ENCODE measurements at places on chromosomes 16 and 17. TPM values are rescaled to one million over a fixed set of nuclear protein-coding genes. Genes with fewer than 3 reads are reported as not detected.

The MFSD11 gene
- total RNA-seq = 21.8 TPM

The CCDC47 gene
- 59.2 TPM for total RNA-seq

The CMTM1 gene
- total RNA-seq = 15.3 TPM

The ACSM2B gene
- total RNA-seq = not detected

The ABCC3 gene
- total RNA-seq = not detected

The MT1G gene
- 10.2 TPM for total RNA-seq

The WDR81 gene
- total RNA-seq = 50.7 TPM

The C16orf78 gene
- not detected for total RNA-seq

The TVP23B gene
- total RNA-seq = 17.5 TPM

- H3K27me3 ChIP-seq = peaks cover 8% of the 10 kb centered on the region
- no peak overlapping the region for H3K27ac ChIP-seq
- DNase-seq = no peak
- no peak overlapping the region for H3K4me3 ChIP-seq
These were observed 3.4 kb downstream of the ANKRD40CL start for GRCh38 chr17:50763716-50764475.

DNA sequence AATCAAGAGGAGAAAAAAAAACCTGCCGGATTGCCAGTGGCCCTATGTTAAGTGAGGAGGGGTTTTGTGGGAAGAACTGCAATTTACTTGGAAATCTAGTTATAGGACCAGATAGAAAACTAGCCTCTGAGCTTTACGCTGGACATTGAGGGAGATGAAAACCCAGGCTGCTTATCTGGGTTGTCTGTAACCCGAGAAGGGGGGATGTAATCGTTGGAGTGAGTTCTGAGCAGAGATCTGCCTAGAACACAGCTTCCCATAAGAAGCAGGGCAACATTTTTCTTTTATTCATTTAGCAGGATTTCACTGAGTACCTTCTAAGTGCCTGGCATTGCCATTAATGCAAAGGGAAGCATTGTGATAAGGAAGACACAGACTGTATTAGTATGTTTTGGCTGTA, 70.6 kb downstream of the KATNIP start:
- H3K27me3 ChIP-seq = no peaks in the 10 kb centered on the region
- peaks cover 4% of the 10 kb centered on the region for H3K36me3 ChIP-seq
- no peak for DNase-seq
- H3K27ac ChIP-seq = no peak overlapping the region

GRCh38 chr17:74601944-74602572, 10.0 kb upstream of the CD300LD start:
- peak; percentile 51 for DNase-seq
- peaks cover 16% of the 10 kb centered on the region for H3K27me3 ChIP-seq
- no peaks in the 10 kb centered on the region for H3K36me3 ChIP-seq

GRCh38 chr16:7452090-7452489, 119.4 kb downstream of the RBFOX1 start:
- no peaks in the 10 kb centered on the region for H3K36me3 ChIP-seq
- no peaks in the 10 kb centered on the region for H3K27me3 ChIP-seq
- no peak overlapping the region for H3K4me3 ChIP-seq
- no peak overlapping the region for H3K27ac ChIP-seq

DNA sequence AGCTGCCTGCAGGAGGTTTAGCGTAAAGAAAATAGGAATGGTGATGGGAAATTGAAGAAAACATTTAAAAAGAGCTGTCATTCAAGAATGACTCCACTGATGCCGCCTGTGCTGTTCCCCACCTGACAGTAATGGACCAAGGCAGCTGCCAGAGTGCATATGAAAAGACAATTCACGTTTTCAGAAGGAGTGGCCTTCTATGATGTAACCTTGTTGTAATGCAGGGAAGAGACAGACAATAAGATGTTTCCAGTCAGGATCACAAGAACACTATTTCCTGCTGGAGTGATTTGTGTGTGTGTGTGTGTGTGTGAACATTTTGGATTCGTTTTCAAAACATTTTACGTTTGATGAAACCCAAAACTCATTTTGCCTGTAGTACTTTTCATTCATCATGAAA, 203.7 kb downstream of the LGALS9B start:
- no peaks in the 10 kb centered on the region for H3K27me3 ChIP-seq
- no peak overlapping the region for H3K4me3 ChIP-seq
- peaks cover 55% of the 10 kb centered on the region for H3K4me1 ChIP-seq
- H3K27ac ChIP-seq = no peak overlapping the region
- DNase-seq = no peak
- H3K36me3 ChIP-seq = peaks cover 6% of the 10 kb centered on the region

DNA sequence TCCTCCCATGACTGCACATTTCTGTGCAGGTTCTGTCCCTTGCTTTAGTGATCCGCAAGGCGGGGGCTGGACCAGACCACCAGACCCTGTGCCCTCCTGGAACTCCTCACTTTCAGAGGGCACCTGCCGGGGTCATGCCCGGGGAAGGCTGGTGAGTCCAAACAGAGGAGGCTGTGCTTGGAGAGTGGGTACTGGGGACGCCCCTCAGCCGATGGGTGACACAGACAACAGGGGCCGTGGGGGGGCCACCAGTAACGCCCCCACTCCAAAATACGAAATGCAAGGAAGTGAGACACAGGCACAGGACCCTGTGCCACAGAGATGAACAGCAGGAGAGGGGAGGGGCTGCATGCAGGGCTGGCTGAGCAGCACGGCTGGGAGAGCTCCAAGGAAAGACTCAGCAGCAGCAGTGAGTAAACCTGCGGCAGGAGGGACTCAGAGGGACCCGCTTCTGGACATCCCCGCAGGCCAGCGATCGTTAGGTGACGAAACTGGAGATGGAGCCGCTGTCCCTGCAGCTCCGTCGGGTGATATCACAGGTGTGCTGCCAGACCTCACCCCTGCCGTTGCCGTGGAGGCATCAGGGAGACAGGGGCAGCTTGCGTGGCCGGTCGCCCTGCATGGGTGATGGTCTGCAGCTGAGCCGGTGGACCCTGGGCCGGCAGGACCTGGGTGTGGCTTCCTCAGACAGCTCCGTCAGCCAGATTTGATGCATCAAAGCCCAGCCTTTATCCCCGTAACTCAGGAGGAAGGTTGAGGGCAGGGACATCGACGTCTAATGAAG, 71.2 kb upstream of the GNG13 start:
- no peaks in the 10 kb centered on the region for H3K4me1 ChIP-seq
- DNase-seq = no peak
- H3K4me3 ChIP-seq = no peak overlapping the region
- no peaks in the 10 kb centered on the region for H3K27me3 ChIP-seq

GRCh38 chr16:27461483-27462171, 59.7 kb downstream of the IL21R start:
- peaks cover 47% of the 10 kb centered on the region for H3K4me1 ChIP-seq
- H3K36me3 ChIP-seq = peaks cover 37% of the 10 kb centered on the region
- no peak overlapping the region for H3K4me3 ChIP-seq
- H3K27me3 ChIP-seq = no peaks in the 10 kb centered on the region
- H3K27ac ChIP-seq = peak overlapping the region; percentile 64

- no peak for DNase-seq
- H3K4me1 ChIP-seq = no peaks in the 10 kb centered on the region
- H3K27ac ChIP-seq = no peak overlapping the region
- no peak overlapping the region for H3K4me3 ChIP-seq
- H3K27me3 ChIP-seq = no peaks in the 10 kb centered on the region
These were observed 4.3 kb upstream of the CPSF4L start for GRCh38 chr17:73265646-73266640.

- no peak overlapping the region for H3K27ac ChIP-seq
- peaks cover 2% of the 10 kb centered on the region for H3K27me3 ChIP-seq
- peaks cover 47% of the 10 kb centered on the region for H3K4me1 ChIP-seq
- no peaks in the 10 kb centered on the region for H3K36me3 ChIP-seq
- no peak for DNase-seq
These were observed 21.0 kb downstream of the PHB1 start for GRCh38 chr17:49393491-49394255.

- no peak for DNase-seq
- H3K4me1 ChIP-seq = peaks cover 2% of the 10 kb centered on the region
- no peaks in the 10 kb centered on the region for H3K27me3 ChIP-seq
- peaks cover 59% of the 10 kb centered on the region for H3K36me3 ChIP-seq
These were observed 8.4 kb upstream of the GHDC start for GRCh38 chr17:42202696-42203095.

DNA sequence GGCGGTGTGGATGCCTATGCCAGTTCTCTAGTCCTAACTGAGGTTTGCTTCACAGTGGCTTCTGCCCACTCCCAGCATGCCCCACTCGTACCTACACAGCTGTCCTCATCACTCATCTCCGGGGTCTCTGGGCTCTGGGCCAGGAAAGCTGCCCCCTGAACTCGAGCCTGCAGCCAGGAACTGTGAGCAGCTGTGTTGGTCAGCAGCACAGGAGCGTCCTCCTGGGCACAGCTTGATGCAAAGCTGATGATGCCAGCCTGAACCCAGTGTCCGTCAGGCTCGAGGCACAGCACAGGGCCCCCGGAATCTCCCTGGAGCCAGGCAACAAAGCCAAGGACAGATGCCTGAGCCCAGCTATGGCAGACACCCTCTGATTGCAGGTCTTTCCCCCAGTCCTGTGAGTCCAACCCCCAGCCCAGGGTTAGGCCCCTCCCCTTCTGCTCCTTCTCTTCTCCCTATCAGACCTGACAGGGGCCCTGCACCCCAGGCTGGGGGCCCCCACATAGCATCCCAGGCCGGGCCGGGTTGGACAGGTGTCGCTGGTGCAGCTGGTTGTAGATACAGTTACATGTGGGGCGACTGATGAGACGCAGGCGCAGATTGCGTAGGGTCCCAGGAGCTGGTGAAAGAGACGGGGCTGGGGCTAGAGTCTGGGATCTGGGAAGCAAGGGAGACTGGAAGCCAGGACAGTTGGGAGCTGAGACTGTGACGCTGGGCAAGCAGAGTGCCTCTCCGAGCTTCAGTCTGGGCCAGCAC, 2.7 kb downstream of the PRSS53 start:
- DNase-seq = no peak
- H3K27ac ChIP-seq = peak overlapping the region; percentile 76
- no peaks in the 10 kb centered on the region for H3K27me3 ChIP-seq
- H3K36me3 ChIP-seq = peaks cover 18% of the 10 kb centered on the region
- peaks cover 3% of the 10 kb centered on the region for H3K4me1 ChIP-seq
- no peak overlapping the region for H3K4me3 ChIP-seq

DNA sequence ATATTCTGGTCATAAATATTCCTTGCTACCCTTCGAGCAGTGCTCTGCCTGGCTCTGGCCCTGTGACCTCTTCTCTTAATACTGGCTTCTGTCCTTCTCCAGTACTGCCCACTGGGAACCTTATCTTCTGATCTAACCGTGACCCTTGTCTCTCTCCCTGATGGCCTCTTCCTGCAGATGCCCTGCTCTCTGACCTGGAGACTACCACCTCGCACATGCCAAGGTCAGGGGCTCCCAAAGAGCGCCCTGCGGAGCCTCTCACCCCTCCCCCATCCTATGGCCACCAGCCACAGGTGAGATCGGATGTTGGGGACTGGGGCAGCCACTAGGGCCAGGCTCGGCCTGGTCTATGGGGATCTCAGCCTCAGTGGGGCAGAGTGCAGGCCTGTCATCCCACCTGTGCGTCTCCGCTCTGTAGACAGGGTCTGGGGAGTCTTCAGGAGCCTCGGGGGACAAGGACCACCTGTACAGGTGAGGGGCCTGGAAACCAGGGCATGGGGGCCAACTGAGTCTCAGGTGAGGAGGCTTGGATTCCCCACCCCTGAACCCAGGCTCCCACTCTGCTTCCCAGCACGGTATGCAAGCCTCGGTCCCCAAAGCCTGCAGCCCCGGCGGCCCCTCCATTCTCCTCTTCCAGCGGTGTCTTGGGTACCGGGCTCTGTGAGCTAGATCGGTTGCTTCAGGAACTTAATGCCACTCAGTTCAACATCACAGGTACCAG, 1.5 kb downstream of the TGFB1I1 start:
- no peak overlapping the region for H3K27ac ChIP-seq
- H3K4me1 ChIP-seq = peaks cover 25% of the 10 kb centered on the region
- H3K36me3 ChIP-seq = no peaks in the 10 kb centered on the region

GRCh38 chr17:64056269-64057005, 36.0 kb upstream of the ICAM2 start:
- H3K4me1 ChIP-seq = peaks cover 61% of the 10 kb centered on the region
- no peak for DNase-seq
- no peak overlapping the region for H3K4me3 ChIP-seq
- H3K27me3 ChIP-seq = no peaks in the 10 kb centered on the region

DNA sequence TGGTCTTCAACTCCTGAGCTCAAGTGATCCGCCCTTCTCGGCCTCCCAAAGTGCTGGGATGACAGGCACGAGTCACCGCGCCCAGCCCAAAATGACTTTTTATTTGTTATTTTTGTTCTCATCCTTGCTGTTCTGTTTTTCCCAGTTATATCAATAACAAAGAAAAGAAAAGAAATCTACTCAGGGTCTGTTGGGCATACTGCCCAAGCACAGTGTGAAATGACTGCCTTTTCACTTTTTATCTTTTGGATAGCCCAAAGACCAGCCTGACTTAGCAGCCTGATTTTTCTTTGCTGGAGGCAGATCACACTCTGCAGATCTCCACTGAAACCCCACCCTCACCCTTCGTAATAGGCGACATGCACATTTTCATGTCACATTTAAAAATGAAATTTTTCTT, 493.2 kb downstream of the MAF start:
- DNase-seq = no peak
- H3K36me3 ChIP-seq = no peaks in the 10 kb centered on the region

DNA sequence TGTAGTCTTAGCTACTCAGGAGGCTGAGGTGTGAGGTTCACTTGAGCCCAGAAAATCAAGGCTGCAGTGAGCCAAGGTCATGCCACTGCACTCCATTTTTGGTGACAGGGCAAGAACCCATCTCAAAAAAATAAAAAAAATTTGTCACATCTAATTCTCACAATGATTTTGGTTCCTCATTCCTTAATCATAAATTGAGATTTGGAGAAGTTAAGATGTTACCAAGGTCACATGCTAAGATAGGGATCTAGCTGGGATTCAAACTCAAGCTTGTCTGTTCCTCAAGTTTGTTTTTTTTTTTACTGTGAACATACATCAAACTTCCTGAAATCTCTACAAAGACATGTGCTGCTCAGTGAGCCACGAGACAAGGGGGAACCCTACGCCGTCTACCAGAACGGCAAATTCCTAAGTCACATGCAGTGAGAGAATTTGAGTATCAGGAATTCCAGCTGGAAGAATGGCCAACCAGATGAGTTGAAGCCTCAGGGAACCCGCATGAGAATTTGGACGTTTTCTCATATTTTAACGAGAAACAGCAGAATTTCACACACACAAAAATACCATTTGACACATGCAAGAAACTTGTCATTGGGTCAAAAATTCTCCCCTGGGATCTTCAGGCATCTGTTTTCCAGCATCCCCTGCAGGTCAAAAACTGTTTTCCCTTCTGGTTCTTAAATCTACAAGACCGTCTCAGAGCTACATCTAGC, 414.1 kb upstream of the GOT2 start:
- no peaks in the 10 kb centered on the region for H3K36me3 ChIP-seq
- no peak overlapping the region for H3K27ac ChIP-seq
- no peaks in the 10 kb centered on the region for H3K27me3 ChIP-seq
- DNase-seq = no peak
- H3K4me3 ChIP-seq = no peak overlapping the region
- H3K4me1 ChIP-seq = no peaks in the 10 kb centered on the region
